ENCODE measurements at places on chromosomes 2 and 18. TPM values are rescaled to one million over a fixed set of nuclear protein-coding genes. Genes with fewer than 3 reads are reported as not detected.

CXCR1 gene
- not detected for total RNA-seq

LIMS4 gene
- 6.3 TPM for total RNA-seq

PID1 gene
- 0.53 TPM for total RNA-seq

NDC80 gene
- total RNA-seq = 33.0 TPM

MCM6 gene
- 32.8 TPM for total RNA-seq

ITPRID2 gene
- 90.3 TPM for total RNA-seq

PDE1A gene
- 0.10 TPM for total RNA-seq

HOXD10 gene
- 7.5 TPM for total RNA-seq

AMER3 gene
- not detected for total RNA-seq

NEURL3 gene
- 0.34 TPM for total RNA-seq

CIB4 gene
- total RNA-seq = not detected

OR6B2 gene
- total RNA-seq = not detected

NTSR2 gene
- total RNA-seq = not detected

GPR45 gene
- total RNA-seq = not detected

ABCG8 gene
- not detected for total RNA-seq

ZNF892 gene
- 2.6 TPM for total RNA-seq

MSH2 gene
- total RNA-seq = 27.4 TPM

PSMA8 gene
- not detected for total RNA-seq

SNED1 gene
- total RNA-seq = 4.3 TPM
